ENCODE measurements at places on chromosomes 5 and 9.
A peak's percentile ranks its signal among the peaks of the same experiment; 100 is the strongest.

GRCh38 chr9:83410701-83411100, 127.5 kb downstream of the FRMD3 start:
- DNase-seq, result no peak

DNA sequence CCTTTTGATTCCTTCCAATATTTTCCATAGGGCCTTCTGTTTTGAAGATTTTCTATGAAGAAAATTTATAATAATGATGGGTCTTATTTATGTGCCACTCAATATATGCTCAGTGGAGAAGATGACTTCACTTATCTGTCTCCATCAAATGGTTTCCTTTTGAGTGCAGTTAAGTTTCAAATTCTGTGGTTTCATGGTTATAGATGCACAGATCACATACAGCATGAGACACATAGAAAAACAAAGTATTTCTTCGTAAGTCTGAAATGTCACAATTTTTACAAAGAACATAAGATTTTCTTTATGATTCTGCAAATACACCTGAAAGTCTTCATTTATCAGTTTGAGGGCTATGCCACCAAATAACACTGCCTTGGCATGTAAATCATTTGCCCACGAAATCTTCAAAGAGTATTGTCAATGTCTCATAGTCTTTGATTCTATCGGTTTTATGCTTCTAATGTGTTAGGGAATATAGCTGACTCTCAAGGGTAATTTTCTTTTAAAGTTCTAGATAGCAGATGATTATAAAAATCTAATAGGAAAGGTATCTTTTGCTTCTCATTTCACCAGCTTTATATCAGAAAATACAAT, 14.1 kb downstream of the CFAP95 start:
- DNase-seq, result no peak

- DNase-seq, result peak; percentile 56
These were observed 9.8 kb upstream of the ERAP1 start for GRCh38 chr5:96817506-96817905.

- DNase-seq, result no peak
These were observed 20.4 kb downstream of the TSPAN17 start for GRCh38 chr5:176667637-176668036.

- peak; percentile 40 for DNase-seq
These were observed 93.5 kb downstream of the FOXD1 start for GRCh38 chr5:73355108-73355507.

DNA sequence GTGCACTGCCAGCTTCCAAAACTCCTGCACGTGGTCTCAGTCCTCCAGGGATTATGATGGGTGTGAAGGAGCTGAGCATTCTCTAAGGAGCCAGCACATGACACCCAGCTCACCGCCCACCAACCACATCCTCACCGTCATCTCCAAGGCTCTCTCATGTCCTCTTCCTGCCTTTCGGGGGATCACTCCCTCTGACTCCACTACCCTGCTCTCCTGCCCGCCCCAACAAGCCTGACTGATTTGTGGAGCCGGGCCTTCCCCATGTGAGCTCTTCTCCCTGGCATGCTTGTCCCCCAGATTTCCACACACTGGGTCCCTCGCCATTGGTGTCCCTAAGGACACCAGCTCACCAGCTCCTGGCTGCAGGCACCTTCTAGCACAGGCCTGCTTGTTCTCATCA, 1.9 kb downstream of the ABO start:
- DNase-seq, result no peak

GRCh38 chr5:129124608-129125007, 30.1 kb downstream of the ISOC1 start:
- DNase-seq, result no peak

- DNase-seq, result no peak
These were observed 3.1 kb downstream of the RNF44 start for GRCh38 chr5:176533894-176534611.

DNA sequence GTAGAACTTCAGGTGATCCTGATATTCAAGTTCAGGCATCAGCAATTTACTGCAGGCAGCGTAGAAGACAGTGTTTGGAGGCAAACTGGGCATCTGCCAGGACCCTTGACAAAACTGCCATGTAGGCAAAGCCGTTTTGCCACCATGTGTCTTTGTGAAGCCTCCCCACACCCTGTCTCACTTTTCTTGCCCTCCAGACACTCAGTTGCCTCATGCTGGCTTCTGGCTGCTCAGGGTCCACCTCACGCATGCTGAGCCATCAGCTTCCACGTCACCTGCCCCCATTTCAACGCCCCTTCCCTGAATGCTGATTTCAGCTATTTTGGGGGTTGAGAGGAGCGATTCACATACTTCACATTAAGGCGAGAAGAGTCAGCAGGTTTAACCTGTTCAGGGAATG, 165.2 kb upstream of the KLF9 start:
- DNase-seq, result no peak

GRCh38 chr9:92501671-92502393, 19.5 kb upstream of the ASPN start:
- peak; percentile 92 for DNase-seq
